ENCODE measurements at places on chromosomes 1 and 21. TPM values are rescaled to one million over a fixed set of nuclear protein-coding genes. Genes with fewer than 3 reads are reported as not detected.
A peak's percentile ranks its signal among the peaks of the same experiment; 100 is the strongest.

DNA sequence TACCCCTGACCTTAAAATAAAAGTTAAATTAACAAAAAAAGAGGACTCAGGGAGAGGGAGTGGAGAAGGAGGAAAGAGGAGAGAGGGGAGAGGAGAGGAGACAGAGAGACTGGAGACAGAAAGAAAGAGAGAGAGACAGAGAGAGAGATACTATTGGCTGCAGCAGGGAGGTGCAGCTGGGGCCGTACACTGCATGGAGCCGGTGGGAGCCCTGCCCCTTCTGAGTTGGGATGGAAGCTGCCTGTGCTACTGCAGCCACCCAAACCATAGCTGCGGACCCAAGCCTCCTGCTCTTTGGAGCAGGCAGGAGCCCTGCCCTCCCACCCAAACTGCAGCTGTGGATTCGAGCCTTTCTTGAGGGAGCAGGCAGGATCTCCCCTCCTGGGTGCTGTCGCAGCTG lies 32.7 kb upstream of the HP1BP3 start:
- no peak for DNase-seq

GRCh38 chr21:43971201-43971991 lies 40.7 kb upstream of the TRAPPC10 start:
- no peak for DNase-seq

DNA sequence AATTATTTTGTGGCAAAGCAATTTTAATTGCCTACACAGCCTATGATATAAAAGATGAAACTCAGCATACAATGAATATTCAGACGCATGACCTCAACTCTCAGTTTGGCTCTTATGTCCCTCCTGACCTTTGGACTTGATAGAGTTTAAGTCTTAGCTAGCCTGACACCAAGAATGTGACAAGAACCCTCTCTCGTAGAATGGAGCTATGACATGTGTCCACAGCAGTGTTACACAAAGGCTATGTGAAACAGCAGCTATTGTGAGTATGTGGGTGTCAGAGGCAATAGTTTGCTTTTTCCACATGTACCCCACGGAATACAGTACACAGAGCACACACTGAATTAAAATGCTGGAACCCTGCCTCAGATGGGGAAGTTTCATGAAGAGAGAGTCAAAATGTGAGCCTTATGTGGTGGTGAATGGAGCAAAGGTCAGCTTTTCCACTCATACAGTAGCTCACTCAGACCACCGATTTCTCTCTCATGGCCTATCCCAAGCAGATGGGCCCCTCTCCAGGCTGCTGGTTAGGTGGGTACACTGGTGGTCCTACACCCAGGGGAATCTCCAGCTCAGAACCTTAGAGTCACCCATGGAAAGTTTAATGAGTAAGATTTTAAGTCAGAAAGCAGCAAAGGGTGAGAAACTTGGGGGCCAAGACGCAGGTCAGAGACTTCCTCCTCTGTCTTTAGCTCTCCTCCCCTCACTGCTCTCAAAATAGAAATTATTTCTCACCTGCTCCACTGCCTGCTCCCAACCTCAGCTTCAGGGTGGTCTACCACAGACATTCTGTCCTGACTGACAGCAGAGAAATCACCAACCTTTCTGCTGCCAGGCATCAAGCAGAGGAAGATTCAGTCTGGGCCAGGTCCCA lies 10.1 kb upstream of the XCL2 start:
- no peak for DNase-seq

DNA sequence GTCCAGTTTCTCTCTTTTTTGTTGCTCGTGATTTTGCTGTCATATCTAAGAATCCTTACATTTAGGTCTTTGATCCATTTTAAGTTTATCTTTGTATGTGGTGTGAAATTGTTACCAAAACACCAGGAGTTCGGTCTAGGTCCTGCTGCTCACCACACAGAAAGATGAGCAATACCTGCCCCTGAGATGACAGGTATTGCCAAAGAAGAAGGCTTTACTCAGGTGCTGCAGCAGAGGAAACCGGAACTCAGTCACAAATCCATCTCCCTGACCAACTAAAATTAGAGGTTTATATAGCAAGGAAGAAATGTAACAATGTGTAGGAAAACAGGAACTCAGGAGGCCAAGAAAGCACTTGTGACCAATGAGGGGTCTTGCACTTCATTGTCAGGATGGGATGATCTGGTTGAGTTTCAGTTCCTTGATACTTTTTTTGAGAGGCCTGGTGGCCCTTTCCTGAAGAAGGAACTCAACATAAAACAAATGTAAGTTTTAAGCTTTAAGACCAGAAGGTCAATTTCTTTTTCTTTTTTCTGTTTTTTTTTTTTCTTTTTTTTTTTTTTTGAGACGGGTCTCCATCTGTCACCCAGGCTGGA lies 16.5 kb upstream of the SETDB1 start:
- DNase-seq, result no peak

DNA sequence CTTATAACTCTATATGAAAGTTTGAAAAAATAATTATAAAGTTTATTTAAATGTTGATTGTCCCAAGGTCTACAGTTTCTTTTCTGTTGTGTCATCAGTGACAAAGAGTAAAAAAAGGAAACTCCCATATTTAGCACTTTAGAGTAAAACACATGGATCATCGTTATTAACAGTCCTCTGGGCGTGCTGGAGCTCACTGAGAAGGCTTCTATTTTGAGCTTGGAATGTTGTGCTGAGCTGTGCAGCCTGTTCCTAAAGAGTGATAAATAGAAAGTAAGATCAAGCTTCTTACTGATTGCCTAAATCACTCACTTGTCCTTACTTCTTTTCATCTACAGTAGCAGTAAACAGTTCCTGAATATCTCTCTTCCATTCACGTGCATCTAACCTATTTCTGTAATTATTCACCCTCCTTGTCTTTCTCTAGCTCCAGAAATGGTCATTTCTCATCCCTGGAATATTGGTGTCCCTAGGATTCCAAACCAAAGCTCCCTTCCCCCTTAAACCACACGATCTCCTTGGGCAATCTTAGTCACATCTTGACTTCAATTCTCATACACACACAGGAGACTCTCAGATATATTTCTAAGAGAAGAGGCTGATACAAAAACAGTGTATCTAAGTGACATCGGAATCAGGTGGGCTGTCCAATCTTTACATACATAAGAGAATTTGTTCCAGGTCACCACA lies 11.9 kb downstream of the GBP5 start:
- no peak for DNase-seq

DNA sequence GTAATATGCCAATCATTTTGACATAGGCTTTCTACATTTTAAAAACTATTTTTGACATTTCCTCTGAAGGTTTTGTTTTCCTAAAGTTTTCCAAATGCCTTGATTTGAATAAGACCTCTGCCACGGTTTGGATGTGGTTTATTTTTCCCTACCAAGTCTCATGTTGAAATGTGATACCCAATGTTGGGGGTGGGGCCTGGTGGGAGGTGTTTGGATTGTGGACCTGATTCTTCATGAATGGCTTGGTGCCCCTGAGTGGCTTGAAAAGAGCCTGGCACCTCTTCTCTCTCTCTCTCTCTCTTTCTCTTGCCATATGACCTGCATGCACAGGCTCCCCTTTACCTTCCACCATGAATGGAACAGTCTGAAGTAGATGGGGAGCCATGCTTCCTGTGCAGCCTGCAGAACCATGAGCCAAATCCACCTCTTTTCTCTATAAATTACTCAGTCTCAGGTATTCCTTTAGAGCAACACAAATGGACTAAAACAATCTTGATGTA lies 14.8 kb downstream of the MMEL1 start:
- DNase-seq, result no peak

GRCh38 chr1:65940126-65940525 lies 147.4 kb downstream of the PDE4B start:
- DNase-seq, result no peak

DNA sequence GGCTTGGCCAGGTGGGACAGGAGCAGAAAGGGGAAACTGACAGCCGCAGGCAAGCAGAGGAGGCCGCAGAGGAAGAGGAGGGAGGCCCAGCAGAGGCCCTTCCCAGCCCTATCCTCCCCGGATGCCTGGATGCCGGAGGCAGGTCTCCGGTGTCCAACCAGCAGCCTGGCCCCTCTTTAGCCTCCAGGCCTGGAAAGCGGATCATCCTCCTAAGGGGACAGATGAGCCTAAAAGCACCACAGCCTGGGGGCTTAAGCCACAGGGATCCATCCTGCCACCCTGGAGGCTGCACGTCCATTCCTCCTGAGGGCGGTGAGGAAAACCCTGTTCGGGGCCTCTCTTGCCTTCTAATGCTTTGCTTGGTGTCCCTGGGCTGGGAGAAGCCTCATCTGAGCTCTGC lies 334.1 kb upstream of the VAMP3 start:
- no peak for DNase-seq

DNA sequence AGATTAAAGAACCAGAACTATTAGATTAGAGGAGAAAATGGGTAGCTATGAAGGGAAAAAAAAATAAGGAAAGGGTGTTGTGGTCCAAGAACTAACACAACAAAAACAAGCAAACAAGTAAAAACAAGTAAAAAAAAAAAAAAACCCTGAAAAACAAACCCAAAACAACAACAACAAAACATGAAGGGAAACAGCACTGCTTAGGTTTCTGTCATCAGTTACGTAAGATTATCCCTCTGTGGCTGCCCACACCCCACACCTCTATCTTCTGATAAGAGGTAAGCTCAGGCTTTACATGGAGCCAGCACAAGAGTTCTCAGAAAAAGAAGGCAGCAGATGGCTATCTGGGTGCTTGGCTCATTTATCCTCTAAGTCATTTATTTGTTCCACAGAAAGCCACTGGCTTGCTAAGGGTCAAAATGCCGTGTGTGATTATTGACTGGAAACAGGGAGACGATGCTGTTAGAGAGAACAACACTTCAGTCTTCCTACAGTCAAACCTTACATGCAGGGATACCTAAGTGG lies 57.5 kb downstream of the KIAA0319L start:
- peak; percentile 56 for DNase-seq

GRCh38 chr1:18539171-18539570 lies 58.4 kb downstream of the KLHDC7A start:
- DNase-seq, result no peak

DNA sequence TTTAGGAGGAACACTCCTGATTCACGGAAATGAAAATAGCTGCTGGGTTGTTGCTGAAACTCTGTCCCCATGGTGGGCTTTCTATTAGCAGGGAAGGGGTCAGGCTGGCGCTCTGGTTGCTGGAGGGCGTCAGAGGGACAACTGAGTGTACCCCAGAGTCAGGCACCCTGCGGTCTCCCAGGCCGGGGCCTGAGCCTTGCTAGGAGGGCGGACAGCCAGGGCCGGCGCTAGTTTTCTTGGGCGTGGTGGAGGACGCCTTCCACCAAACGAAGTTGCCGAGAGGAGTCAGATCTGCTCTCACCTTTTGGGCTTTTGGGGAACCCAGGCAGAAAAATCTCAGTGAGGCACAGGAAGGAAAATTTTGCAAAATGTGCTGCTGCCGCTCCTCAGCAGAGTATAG lies 54.8 kb downstream of the NGF start:
- DNase-seq, result no peak

DNA sequence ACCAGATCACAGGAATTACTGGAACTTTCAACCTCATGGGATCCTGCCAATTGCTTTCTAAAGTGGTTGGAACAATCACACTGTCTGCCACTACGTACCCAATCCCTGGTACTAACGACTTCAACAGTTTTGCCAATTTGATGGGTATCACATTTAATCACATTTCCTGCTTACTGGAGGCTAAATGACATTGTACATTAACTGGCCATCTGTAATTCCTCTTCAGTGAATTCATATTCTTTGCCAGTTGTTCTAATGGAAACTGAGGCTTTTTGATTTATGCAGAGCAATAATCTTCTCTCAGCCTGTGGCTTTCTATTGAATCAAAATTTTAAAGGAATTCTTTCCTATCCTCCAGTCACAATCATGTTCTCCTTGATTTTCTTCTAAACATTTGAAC lies 38.2 kb downstream of the LGALS8 start:
- no peak for DNase-seq

- DNase-seq, result no peak
Measured at GRCh38 chr1:67159233-67159632, 7.0 kb upstream of the IL23R start.

- no peak for DNase-seq
Measured at GRCh38 chr1:208510192-208510952, 266.2 kb upstream of the PLXNA2 start.

DNA sequence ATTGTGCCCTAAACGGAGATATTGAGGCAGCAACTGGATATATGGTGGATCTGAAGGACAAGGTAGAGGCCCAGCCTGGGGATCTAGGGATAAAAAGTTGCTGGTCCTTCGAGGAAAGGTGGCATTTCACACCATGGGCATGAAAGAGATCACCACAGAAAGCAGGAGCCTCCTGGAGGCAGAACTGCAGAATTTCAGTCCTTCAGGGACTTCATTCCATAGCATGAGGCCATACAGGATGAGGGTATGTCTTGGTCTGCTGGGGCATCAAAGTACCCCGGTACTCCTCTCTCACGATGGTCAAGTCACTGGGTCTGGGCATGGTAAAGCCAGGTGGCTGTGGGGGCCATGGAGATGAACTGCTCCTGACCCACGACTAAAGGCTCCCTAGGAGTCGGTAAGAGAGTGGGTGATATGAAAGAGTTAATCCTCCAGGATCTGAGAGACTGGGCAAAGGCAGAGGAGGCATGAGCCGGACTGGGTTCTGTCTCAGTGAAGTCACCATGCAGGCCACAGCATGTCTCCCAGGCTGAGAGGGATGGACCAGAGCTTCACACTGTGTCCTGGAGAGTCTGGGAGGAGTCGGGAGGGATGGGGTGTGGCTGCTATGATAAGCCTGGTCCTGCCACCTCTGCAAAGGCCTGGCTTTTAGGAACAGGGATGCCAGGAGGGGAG lies 5.8 kb upstream of the SPRR5 start:
- no peak for DNase-seq

DNA sequence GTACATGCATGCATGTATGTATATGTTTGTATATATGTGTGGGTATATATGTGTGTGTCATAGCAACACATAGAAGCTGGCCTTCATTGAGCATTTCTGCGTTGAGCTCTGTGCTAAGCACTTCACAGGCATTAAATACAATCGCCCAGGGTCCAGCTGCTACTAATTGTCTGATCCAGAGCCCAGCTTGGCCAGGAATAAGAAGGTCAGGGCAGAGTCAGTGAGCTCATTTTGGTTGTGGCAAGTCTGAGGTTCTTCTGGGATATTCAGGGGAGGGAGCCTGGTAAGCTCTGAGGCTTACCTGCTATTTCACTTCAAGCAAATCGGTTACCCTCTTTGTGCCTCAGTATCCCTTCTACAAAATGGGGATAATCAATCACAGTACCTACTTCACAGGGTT lies 59.6 kb downstream of the FOXO6 start:
- DNase-seq, result no peak

- DNase-seq, result no peak
Measured at GRCh38 chr1:192888574-192888973, 79.7 kb downstream of the RGS2 start.

GRCh38 chr21:18387994-18388393 lies 15.6 kb downstream of the TMPRSS15 start:
- DNase-seq, result no peak

The TDRD5 gene
- total RNA-seq, result not detected

The TMPRSS15 gene
- not detected for total RNA-seq

The NHLH1 gene
- not detected for total RNA-seq

The NEXN gene
- not detected for total RNA-seq

The PTGFR gene
- total RNA-seq, result not detected

The LYPD8 gene
- not detected for total RNA-seq

The ZSWIM5 gene
- total RNA-seq, result 1.8 TPM

The CAPN9 gene
- total RNA-seq, result not detected

The NUDT4B gene
- not detected for total RNA-seq

Data from CD8-positive, alpha-beta T cell (primary cell).